Activated naive CD4-positive, alpha-beta T cell (primary cell): ENCODE measurements at places on chromosomes 7 and 10.

- no peak for DNase-seq
These were observed 979.1 kb upstream of the POT1 start for GRCh38 chr7:125908711-125909110.

- no peak for DNase-seq
These were observed 167.7 kb upstream of the NPVF start for GRCh38 chr7:25395976-25396375.

GRCh38 chr10:71368176-71368575 is 28.5 kb upstream of the CDH23 start:
- no peak for DNase-seq

- no peak for DNase-seq
These were observed 387.5 kb upstream of the LRRTM3 start for GRCh38 chr10:66538371-66538770.

- DNase-seq: no peak
These were observed 379.7 kb downstream of the RPS24 start for GRCh38 chr10:78413076-78414055.

- no peak for DNase-seq
These were observed 166.5 kb downstream of the PPP1R3A start for GRCh38 chr7:113752289-113752688.

DNA sequence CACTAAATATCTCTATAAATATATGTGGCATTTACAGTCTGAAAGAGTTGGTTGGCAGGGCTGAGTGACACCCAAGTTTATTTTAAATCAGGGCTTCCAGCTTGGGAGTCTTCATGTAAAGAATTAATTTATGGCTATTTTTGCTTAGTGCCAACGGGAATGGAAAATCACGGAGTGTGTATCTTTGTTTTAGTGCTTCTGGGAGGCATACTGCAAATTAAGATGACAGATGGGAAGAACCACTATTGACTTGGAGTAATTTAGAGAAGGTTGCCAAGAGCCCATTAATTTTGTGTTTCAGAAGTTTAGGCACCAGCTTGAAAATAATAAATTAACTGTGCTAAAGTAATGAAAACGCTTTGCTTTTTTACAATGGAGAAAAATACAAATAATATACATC is 135.2 kb downstream of the GPR37 start:
- no peak for DNase-seq

GRCh38 chr7:158295966-158296797 is 291.4 kb downstream of the PTPRN2 start:
- DNase-seq: no peak

- no peak for DNase-seq
These were observed 752 bp upstream of the CAMK2G start for GRCh38 chr10:73875139-73875475.

DNA sequence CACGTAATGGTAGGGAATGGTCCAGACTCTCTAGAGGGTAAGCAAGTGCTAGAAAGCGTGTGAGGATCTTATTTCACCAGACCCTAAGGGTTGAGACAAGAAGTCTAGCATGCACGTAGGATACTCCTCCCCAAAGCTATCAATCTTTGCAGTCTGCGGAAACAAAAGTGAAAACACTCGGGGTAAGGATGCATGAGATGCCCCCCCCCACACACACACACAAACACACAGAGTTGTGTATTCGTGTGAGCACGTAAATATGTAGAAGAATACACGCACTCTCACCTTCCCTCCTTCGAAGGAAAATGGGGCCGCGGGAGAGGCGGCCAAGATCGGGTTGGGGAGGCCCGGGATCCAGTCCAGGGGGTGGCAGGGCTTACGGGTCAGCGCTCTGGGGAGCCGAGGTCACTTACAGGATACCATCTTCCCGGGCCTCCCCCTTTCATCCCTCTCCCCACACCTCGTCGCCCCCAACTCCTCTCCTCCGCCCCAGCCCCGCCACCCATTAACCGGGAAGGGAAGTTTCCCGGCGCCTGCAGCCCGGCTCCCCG is 455 bp downstream of the CUL2 start:
- no peak for DNase-seq

GRCh38 chr7:101707587-101707986 is 78.5 kb upstream of the MYL10 start:
- no peak for DNase-seq

DNA sequence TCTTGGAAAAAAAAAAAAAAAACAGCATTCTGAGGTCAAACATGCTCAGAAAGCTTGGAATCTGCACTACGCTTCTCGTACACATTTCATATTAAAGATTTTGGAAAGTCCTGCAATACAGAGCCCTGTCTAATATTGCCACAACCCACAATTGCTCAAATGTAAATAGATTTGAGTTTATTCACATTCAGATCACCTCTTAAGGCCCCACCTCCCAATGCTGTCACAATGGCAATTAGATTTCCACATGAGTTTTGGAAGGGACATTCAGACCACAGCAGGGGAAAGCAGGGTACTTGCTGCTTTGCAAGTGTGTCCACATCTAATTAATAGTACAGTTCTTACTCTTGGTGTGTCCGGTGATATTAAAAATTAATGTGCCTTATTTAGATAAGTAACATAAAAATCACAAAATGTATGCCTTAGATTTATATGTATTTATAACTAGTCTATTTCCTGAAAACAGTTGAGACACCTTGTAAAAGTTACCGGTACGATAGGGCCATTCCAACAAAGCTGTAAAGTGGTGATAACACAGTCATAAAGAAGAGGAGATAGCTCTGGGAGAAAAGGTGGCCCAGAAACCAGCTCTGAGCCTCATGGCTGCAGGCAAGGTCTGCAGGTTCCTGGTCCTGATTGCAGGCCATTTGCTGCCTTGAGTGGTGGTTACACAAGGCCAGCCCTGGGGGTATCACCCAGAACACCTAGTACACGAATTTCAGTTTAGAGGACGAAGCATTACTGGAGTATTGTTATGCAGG is 27.9 kb downstream of the EGFR start:
- no peak for DNase-seq

- DNase-seq: no peak
These were observed 128.4 kb downstream of the RGS10 start for GRCh38 chr10:119414081-119414611.

- DNase-seq: no peak
These were observed 29.4 kb downstream of the NPTX2 start for GRCh38 chr7:98646465-98646864.

GRCh38 chr10:3104251-3104918 is 37.0 kb downstream of the PFKP start:
- no peak for DNase-seq

GRCh38 chr10:68302503-68302823 is 29.4 kb upstream of the HNRNPH3 start:
- no peak for DNase-seq

DNA sequence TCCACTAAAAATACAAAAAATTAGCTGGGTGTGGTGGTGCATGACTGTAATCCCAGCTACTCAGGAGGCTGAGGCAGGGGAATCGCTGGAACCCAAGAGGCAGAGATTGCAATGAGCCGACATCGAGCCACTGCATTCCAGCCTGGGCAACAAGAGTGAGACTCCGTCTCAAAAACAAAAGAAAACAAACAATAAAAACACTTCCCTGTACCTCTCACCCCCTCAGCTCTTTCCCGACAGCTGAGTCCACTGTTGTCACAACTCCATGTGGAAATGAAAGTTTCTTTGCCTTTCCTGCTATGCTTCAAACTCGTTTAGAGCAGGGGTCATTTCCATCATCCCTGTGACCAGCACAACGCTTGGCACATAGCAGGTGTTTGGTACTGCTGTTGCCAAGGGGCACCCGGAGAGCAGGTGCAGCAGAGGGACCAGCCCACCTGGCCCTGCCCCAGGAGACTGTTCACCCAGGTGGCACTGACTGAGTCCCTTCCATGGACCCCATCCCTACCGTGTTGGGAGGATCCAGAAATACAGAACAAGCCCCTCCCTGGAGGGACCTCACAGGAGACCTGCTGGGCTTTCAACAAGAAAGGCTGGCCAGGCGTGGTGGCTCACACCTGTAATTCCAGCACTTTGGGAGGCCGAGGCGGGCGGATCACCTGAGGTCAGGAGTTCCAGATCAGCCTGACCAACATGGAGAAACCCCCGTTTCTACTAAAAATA is 4.9 kb downstream of the TMEM130 start:
- DNase-seq: no peak

GRCh38 chr10:100489396-100489795 is 26.6 kb downstream of the WNT8B start:
- no peak for DNase-seq

DNA sequence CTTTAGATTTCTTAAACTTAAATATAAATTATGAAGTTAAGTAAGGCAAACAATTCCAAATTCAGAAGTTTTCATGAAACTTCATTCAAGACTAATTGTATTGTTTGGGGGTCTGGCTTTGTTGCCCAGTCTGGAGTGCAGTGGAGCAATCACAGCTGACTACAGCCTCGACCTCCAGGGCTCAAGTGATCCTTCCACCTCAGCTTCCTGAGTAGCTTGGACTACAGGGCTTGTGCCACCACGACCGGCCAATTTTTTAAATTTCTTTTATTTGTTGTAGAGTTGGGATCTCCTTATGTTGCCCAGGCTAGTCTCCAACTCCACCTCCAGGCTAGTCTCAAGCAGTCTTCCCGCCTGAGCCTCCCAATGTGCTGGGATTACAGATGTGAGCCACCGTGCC is 12.5 kb downstream of the P4HA1 start:
- DNase-seq: no peak

DNA sequence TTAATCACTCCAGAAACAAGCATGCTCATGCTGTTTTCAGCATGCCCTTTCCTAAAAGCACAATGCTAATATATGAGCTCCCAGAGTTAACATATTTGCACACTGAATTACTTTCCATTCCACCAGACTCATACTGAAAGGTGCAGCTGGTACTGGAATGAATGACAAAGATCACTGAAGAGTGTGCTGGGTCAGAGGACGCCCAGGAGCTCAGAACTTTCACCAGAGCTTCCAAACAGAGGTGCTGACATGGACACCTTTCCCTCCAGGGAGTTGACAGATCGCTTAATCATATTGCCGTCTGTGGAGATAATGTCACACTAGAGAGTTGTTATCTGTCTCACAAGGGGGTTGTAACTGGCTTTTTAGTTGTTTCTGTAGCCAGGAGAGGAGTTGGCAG is 292.9 kb downstream of the LHFPL3 start:
- no peak for DNase-seq

- no peak for DNase-seq
These were observed 196.2 kb downstream of the NRG3 start for GRCh38 chr10:82071231-82071630.

DNA sequence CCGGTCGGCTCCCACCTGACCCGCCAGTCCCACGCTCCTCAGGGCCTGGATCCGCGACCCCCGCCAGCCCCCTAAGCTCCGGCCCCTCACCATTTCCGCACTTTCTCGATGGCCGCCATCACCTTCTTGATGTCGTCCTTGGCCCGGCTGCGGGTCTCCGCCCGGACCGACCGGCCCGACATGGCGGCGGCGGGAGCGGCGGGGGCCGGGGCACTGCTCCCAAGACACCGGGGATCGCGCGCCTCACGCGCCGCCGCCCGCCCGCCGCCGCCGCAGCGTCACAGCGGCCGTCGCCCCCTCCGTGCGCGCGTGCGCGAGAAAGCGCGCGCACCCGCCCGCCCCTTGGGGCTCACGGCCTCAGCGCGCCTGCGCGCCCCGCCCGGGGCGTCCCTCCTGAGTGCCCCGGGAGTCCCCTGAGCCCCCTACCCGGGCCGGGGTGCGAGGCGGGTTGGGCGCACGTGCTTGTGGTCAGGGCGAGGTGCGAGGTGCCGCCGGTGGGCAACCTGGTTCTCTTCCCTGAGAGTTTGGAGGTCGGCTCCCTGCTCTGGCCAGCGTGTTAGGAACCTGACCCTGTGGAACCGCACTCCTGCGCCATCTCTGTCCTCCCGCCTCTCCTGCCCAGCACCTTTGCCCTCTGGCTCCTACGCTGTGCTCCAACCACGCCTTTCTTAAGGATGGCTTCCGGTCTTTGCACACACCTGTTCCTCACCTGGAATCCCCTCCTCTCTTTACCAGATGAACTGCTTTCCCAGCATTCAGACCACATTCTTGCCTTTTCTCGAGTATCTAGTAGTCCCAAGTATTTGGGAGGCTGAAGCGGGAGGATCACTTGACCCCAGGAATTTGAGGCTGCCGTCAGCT is at the start of gene BCL7B:
BCL7B (minus strand) TSS at position 294 of the 861 bp plus-strand sequence; CDS start at position 182, 112 bp downstream.
- DNase-seq: peak; percentile 49

GRCh38 chr7:2266911-2267310 is 24.9 kb downstream of the NUDT1 start:
- DNase-seq: no peak

DNA sequence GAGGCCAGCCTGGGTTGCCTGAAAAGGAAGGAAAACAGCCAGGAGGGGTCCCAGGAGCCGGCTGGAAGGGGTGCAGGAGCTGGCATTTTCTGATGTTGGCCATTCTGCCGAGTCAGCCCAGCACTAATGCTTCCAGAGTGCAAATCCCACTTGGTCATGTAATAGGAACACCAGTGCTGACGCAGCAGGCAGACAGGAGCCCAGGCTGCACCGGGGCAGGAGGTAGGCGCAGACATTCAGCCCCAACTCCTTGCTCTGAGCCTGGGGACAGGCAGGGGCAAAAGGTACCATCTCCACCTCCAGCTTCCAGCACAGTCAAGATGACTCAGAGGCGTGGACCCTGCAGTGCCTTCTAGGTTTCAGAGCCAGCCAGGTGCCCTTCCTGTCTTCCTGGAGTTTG is 10.2 kb upstream of the YWHAG start:
- DNase-seq: no peak

DNA sequence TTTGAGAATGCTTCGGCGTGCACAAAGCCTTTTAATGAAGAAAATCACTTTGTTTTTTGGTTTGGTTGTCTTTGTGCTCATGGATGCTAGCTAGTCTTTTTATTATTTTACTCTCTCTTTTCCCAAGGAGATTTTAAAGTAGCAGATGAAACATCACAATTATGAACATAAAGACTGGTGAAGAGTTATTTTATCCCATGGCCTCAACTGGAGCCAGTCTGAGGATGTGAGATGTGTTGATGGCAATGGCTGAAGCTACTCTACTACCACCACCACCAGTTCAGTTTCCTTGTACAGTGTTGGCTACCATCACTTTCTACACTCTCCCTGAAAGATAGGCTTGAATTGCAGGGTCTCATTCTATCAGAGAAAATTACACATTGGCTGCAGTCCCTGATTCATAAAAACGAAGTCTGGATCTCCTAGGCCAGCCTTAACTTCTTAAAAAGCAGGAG is 494 bp upstream of the HERC4 start:
- DNase-seq: no peak

DNA sequence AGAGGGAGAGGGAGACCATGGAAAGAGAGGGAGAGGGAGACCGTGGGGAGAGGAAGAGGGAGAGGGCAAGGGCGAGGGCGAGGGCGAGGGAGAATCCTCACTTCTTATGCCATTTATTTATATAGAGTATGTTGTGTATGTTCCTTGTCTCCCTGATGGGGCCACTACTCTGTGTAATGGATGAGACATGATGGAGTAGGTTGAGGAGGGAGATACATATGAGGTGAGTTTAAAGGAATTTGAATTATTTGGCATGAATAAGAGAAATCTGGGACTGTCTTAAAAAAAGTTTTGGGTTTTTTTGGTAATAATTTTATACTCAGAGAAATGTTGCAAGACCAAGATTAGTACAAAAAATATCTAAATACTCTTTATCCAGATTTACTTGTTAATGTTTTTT is 20.1 kb downstream of the CCSER2 start:
- no peak for DNase-seq
